DMS79 (cell line): ENCODE measurements at places on chromosomes 5 and 9.
A peak's percentile ranks its signal among the peaks of the same experiment; 100 is the strongest.

DNA sequence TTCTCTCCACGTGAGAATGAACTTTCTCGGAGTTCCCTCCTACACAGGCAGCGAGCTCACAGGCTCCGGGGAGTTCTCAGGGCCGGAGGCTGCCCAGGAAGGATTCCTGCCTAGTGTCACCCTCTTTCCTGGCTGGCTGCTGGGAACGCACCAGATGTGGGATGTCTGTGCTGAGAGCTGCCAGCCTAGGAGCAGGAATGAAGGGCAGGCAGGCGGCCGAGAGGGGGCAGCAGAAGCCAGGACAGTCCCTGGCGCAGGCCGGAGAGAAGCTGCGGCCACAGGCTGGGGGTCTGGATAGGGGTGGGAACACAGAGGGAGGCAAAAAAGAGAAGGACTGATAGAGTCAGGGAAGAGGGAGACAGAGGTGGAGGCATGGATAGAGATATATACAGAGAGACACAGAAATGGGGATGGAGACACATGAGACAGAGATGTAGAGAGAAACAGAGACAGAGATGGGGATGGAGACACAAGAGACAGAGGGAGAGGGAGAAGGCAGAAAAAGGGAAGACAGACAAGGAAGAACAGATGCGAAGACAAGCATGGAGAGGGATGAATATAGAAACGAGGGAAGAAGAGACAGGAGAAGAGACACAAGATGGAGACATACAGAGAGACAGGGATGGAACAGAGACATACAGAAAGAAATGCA, 25.3 kb upstream of the ENHO start:
- no peak for DNase-seq

GRCh38 chr5:78763659-78764189, 115.2 kb upstream of the LHFPL2 start:
- DNase-seq: no peak

DNA sequence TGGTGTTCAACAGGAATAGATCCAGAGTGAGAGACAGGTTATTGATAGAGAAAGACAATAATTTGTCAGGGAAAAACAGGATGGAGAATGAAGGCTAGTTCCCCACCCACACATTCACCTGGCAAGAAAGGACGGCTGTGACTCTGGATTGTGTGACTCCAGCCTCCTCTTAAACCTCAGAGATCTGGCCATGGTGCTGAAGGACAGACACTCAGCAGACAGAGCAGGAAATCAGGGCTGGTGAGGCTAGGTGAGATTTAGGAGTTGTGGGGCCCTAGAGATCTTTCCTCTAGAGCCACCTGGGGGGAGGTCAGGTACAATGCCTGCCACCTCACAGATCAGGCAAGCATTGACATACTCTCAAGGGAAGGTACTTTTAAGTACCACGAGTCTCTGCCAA, 15.2 kb downstream of the OR1B1 start:
- DNase-seq: no peak

GRCh38 chr9:121266906-121267650, 884 bp upstream of the GSN start:
- DNase-seq: no peak

- peak; percentile 53 for DNase-seq
These were observed 23.9 kb downstream of the B4GALT1 start for GRCh38 chr9:33143241-33143661.

DNA sequence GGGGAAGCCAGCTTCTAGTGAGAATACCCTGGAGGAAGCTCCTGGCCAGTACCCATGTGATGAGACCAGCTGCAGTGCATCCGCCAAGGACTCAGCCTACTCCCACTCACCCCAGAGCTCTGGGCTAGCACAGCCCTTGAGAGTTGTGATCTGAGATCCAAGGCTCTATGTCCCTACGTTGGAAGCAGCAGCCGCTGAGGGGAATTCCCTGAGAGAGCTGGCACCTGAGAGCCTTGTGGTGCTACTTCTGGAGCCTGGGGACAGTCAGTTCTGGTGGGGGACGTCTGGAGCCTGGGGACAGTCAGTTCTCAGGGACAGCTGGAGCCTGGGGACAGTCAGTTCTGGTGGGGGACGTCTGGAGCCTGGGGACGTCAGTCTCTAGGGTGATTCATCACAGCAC, 39.2 kb downstream of the PDZD2 start:
- no peak for DNase-seq

DNA sequence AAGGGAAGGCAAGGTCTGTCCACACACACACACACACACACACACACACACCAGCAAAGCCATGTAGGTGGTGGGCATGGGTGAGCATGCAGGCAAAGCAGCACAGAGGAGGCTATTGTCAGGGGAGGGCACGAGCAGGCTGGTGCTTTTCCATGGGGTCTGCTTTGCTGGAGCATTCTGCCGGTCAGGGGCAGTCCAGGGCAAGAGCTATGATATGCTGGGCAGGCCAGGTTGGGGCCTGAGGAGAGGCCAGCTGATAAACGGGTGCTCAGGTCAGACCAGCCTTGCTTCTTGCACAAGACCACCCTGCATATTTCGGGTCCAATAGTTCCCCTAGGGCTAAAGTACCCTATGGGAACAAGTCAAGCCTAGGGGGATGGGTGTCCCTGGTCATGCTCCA, 253.9 kb upstream of the DMAC1 start:
- DNase-seq: no peak

GRCh38 chr5:1436036-1436435, 9.2 kb downstream of the SLC6A3 start:
- DNase-seq: no peak

- DNase-seq: peak; percentile 40
These were observed 11.5 kb downstream of the SARDH start for GRCh38 chr9:133726401-133727276.

- DNase-seq: no peak
These were observed 40.3 kb upstream of the NFIB start for GRCh38 chr9:14354201-14354600.

GRCh38 chr5:41503310-41503709, 7.1 kb downstream of the PLCXD3 start:
- DNase-seq: no peak

- DNase-seq: no peak
These were observed 156.1 kb downstream of the LURAP1L start for GRCh38 chr9:12930906-12931305.

DNA sequence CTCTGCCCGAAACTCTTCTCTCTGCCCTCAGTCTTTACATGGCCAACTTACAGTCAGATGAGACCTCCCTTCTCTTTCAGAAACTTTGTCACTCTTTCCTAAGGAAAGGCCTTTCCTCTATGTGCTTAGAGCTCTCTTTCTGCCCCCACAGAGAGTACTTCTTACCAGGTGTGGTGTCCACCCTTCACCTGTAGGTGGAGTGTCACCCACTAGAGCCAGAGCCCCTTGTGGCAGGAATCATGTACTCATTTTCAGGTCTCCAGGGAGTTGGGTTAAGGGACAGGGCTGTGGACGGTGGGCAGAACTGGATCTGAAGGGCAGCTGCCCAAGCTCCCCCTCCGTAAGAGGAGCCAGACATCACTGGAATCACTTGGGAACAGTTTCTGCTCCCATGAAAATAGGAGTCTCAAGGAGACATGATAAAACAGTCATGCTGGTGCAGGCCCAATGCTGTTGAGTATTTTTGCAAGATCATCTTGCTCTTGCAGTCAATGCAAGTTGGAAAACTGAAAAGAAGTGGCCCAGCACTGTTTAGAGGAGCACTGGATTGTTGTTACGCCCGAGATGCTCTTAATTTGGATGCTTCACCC, 436.7 kb downstream of the ZSWIM6 start:
- DNase-seq: no peak

DNA sequence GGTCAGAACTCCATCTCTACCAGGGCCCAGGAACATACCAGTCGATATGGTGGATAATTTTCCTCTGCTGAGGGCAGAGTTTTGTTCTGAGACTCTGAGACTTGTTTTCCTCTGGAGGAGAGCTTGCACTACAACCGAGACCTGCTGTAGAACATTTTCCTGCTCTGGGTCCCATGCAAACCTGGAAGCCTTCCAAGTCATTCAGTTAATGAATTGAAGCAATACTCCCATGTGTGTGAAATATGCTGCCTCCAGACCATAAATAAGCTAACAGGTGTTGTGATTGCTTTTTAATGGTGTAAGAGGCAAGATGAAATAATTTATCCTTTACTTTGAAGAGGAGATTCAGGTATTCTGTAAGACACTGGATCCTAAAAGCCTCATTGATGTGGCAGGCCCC, 372.8 kb downstream of the TMEM167A start:
- no peak for DNase-seq

DNA sequence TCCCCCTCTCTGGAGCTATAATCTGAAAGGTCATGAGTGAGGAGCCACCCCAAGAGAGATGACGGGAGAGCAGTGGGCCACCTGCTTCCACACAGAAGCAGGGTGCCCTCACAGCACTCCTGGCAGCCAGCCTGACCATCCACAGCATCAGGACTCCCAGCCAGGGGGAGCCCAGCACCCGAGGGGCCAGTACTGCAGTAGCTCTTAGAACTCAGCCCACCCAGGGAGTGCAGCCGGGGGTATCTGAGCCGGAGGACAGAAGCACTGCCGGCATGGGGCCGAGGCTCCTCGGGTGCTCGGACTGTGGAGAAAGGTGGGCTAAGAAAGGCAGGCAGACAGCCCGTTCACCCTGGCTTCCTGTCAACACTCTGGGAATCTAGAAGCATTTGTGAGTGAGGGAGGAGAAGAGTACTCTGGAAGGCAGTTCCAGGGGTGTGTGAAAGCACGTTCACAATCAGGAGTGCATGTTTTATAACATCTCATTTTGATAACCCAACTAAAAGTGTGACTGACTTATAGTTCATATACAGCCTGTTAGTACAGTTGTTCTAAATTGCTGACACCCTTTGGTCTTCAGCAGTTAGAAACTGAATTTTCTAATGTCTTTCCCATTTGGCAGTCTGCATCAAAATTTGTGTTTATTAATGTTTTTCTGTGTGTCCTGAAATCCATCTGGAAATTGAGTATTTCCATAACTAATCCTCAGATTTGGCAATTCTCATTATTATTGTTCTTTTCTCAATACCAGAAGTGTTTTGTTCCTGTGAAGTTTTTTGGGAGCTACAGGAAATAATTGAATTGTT, 25.9 kb upstream of the ASPN start:
- no peak for DNase-seq

- DNase-seq: no peak
These were observed 157.8 kb upstream of the RASEF start for GRCh38 chr9:83220730-83221129.

GRCh38 chr5:52481201-52481600, 306.5 kb upstream of the ITGA1 start:
- DNase-seq: no peak

DNA sequence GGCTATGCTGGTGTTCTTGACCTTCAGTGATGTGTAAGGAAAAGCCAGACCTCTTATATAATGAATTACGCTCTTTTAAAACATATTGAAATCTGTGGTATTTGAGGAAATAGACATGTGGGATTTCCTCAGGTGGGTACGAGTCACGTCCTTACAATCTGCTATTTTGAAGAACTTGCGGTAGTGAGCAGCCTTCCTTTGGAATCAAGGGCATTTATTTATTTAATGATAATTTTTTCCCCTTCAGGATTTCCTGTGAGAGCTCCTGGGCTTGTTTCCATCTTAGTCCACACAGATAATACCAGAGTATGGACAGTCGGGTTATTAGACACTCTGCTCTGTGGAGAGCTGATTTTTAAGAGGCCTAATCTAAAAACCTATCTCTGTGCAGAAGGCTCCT, 167.9 kb downstream of the ARHGEF28 start:
- no peak for DNase-seq

- no peak for DNase-seq
These were observed 75.3 kb downstream of the PIK3R1 start for GRCh38 chr5:68290847-68291246.

DNA sequence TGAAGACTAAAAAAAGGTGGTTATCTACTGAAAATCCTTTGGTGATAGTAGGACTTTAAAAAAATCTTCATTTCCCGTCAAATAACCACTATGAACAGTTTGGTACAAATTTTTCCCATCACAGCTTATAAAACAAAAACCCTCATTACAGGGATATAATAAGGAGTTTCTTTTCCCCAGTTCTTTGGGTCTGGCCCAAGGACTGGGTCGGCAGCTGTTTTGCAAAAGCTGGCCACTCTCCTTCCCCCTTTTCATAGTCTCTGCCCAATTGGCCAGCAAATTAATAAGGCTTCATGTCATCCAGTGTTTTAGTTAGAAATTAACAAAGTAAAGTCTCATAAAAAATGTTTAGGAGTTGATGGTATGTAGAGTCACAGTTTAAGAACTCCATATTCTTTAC, 47.0 kb upstream of the PDE8B start:
- DNase-seq: no peak

DNA sequence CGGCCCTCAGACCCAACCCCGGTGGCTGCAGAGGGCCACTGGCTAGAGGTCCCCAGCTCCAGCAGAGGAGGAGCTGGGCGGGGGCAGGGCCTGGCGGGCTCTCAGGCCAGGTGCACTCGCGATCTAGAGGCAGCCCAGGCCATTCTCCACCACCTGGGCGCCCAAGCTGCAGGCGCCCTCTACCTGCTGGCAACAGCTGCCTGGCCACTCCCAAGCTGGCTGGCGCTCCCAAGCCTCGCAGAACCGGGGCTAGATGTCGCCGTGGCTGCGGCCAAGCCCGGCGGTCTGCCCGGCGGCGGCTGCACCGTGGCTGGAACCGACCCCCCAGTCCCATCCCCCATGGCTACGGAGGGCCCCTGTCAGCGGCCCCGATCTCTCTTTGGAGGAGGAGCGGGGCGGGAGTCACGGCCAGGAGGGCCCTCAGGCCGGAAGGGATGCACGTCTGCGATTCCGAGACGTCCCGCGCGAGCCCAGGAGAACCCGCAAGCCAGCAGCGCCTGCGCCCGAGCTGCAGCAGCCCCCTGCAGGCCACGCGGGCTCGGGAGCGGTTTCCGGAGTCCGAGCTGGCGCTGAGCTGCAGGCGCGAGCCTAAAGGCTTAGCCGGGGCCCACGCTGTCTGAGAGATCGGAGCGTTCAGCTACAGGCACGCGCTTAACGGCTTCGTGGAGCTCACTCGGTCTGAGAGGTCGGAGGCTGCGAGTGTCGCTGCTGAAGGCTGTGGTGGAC, 44.3 kb upstream of the BICD2 start:
- peak; percentile 19 for DNase-seq

DNA sequence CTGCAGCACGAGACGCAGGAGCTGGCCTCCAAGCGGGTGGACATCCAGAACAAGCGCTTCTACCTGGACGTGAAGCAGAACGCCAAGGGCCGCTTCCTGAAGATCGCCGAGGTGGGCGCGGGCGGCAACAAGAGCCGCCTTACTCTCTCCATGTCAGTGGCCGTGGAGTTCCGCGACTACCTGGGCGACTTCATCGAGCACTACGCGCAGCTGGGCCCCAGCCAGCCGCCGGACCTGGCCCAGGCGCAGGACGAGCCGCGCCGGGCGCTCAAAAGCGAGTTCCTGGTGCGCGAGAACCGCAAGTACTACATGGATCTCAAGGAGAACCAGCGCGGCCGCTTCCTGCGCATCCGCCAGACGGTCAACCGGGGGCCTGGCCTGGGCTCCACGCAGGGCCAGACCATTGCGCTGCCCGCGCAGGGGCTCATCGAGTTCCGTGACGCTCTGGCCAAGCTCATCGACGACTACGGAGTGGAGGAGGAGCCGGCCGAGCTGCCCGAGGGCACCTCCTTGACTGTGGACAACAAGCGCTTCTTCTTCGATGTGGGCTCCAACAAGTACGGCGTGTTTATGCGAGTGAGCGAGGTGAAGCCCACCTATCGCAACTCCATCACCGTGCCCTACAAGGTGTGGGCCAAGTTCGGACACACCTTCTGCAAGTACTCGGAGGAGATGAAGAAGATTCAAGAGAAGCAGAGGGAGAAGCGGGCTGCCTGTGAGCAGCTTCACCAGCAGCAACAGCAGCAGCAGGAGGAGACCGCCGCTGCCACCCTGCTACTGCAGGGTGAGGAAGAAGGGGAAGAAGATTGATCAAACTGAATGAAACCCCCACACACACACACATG, 654 bp downstream of the PURA start:
- no peak for DNase-seq

- no peak for DNase-seq
These were observed 20.7 kb downstream of the CWC27 start for GRCh38 chr5:64789457-64789856.
